ENCODE measurements at places on chromosomes 5 and 9. TPM values are rescaled to one million over a fixed set of nuclear protein-coding genes. Genes with fewer than 3 reads are reported as not detected.

GRCh38 chr5:159510282-159510681 lies 180.0 kb upstream of the IL12B start:
- DNase-seq: peak; percentile 84
- no peaks in the 10 kb centered on the region for H3K36me3 ChIP-seq
- no peaks in the 10 kb centered on the region for H3K27me3 ChIP-seq
- H3K27ac ChIP-seq: no peak overlapping the region
- no peak overlapping the region for H3K4me3 ChIP-seq

DNA sequence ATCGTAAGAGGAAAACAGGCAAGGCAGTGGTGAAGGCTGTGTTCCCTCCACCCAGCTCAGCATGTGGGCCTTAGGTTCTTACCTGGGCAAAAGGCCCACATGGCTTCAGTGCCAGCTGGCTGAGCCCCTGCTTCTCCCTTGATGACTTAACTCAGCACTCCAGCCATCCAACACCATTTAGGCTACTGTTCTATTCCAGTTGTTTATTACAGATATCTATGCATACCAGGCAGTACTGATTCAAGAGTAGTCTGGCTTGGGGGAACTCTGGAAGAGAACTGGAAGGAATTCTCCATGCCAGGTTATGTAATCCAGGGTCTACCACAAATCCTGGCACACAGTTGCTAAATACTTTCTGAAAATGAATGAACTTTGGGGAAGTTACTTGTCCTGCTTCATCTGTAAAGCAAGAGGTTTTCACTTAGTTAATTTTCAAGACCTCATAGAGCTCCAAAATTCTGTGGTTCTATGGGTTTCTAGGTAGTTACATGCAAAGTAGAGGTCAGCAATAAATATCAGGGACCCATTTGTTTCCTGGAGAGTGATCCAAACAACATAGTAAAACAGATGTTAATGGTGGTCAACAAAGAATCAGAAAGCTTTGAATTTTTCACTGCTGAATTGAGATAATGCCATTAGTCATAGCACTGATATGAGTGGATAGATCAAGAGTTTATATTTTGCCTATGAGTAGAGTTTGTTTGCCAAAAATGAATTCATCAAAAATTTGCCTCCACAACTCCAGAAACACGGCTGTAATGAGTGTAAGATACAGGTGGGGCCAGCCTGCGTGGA lies 88.2 kb upstream of the OSMR start:
- no peak overlapping the region for H3K27ac ChIP-seq
- H3K4me3 ChIP-seq: no peak overlapping the region
- no peaks in the 10 kb centered on the region for H3K36me3 ChIP-seq
- H3K27me3 ChIP-seq: no peaks in the 10 kb centered on the region
- no peaks in the 10 kb centered on the region for H3K4me1 ChIP-seq
- no peak for DNase-seq

DNA sequence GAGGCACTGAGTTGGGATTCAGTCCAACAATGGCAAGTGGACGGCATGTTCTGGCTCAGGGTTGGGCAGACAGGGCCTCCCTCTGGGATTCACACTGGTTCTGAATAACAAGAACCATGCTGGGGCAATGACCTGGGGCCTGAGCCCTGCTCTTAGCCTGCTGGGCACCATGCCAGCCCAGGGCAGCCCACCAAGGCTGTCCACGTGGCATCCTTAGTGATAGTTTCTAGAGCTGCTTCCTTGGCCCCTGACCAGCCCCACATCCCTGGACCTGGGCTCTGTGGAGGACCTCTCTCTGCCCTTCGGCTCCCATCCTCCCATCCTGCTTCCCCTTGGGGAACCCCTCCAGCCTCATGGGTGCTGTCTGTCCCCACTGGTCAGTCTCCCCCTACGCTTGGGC lies 22.3 kb upstream of the OLFM1 start:
- peaks cover 4% of the 10 kb centered on the region for H3K27me3 ChIP-seq
- H3K4me3 ChIP-seq: no peak overlapping the region
- no peak overlapping the region for H3K27ac ChIP-seq
- DNase-seq: no peak
- no peaks in the 10 kb centered on the region for H3K4me1 ChIP-seq
- no peaks in the 10 kb centered on the region for H3K36me3 ChIP-seq

DNA sequence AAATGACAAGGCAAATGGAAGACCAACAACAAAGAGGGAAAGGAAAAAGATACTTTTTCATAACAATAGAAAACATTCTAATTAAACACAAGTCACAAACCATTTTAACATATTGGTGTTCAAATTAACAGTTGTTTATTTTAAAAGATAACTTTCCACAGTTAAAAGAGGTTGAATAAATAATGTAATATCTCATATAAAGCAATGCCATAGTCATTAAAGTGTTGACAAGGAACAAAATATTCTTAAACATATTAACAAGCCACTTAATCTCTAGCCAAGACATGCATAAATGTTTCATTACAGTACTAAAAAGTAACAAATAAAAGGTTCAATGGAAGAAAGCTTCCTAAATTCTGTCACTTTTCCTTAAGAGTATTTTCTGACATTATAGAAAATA lies 12.6 kb downstream of the TMEM161B start:
- no peaks in the 10 kb centered on the region for H3K36me3 ChIP-seq
- no peak for DNase-seq
- no peaks in the 10 kb centered on the region for H3K4me1 ChIP-seq
- H3K27ac ChIP-seq: no peak overlapping the region

DNA sequence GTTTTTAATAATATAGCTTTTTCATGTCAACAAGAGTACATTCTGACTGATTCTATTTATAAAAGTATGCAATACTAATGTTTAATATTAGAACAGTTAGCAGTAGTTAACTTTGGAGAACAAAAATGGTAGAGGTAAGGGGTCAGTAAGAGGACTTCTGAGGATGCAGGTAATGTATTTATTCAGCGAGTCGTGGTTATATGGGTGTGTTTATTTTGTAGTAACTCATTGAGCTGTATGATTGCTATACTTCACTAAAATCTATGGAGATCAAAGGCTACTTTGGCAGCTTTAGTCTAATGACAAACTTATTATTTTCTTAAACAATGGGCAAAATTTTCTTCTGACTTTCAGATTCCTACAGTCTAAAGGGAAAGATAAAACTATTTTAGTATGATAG lies 146.5 kb downstream of the COMMD10 start:
- DNase-seq: no peak
- H3K4me3 ChIP-seq: no peak overlapping the region
- no peaks in the 10 kb centered on the region for H3K4me1 ChIP-seq
- no peaks in the 10 kb centered on the region for H3K27me3 ChIP-seq
- H3K27ac ChIP-seq: no peak overlapping the region

DNA sequence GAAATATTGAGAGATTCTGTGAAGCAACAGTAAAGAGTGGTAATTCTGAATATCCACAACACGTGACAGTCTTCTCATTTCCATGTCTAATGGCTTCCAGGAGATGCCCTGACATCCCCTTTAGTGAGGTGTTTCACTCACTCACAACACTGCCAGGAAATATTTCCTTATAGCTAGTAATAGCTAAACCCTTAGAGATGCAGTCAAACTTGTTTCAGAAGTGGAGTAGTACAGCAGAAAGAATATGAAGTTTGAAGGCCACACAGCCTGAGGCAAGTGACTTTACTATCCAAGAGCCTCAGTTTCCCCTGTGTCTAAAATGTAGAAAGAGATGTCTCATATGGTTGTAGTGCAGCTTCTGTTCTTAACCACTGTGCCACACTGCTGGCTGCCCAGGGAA lies 139.2 kb downstream of the CDK5RAP2 start:
- H3K36me3 ChIP-seq: no peaks in the 10 kb centered on the region
- no peak overlapping the region for H3K27ac ChIP-seq
- peaks cover 10% of the 10 kb centered on the region for H3K4me1 ChIP-seq
- H3K27me3 ChIP-seq: no peaks in the 10 kb centered on the region

IFNA21 gene
- not detected for total RNA-seq

DNA sequence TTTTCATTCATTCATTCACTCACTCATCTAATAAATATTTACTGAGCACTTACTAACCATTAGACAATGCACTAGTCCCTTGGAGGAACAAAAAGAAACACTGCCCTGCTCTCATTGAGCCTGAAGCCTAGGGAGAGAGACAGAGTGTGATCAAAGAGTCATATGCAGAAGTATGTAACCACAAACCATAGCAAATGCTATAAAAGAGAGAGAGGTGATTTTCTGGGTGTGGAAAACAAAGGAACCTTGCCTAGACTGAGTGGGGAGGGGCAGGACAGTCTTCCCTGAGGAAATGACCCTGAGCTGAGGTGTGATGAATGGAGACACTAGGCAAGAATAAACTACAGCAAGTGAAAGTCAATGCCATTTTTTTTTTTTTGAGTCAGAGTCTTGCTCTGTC lies 10.8 kb upstream of the ADRA1B start:
- H3K4me1 ChIP-seq: no peaks in the 10 kb centered on the region
- H3K27ac ChIP-seq: no peak overlapping the region
- no peak for DNase-seq
- no peaks in the 10 kb centered on the region for H3K36me3 ChIP-seq
- H3K4me3 ChIP-seq: no peak overlapping the region
- peaks cover 4% of the 10 kb centered on the region for H3K27me3 ChIP-seq

Measured in left lung (tissue), 14 donors.